ENCODE measurements at places on chromosomes 1 and 21. TPM values are rescaled to one million over a fixed set of nuclear protein-coding genes. Genes with fewer than 3 reads are reported as not detected.

GRCh38 chr1:37108596-37109188 is 74.4 kb upstream of the GRIK3 start:
- DNase-seq = no peak

- no peak for DNase-seq
These were observed 183.7 kb upstream of the CAMK1G start for GRCh38 chr1:209399800-209400199.

GRCh38 chr1:18111605-18112297 is 4.2 kb downstream of the IGSF21 start:
- no peak for DNase-seq

DNA sequence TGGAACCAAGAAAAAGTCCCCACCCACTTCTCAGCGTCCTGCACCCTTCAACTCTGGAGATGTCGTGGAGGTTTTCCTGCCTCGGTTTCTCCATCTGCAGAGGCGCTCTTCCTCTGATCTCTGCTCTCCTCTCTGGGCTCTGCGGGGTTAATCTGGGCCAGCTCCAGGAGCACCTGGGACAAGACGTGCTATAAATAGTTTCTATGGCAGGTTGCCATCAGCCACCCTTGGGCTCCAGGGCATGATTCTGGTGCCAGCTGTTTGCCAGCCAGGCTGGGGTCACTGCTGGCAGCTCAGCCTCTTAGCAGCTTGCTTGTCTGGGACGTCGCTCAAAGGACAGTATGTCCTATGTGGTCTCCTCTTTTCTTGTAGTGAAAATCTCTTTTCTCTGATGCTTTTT is 137.1 kb downstream of the ACTL8 start:
- no peak for DNase-seq

- no peak for DNase-seq
These were observed 925 bp upstream of the ARHGEF10L start for GRCh38 chr1:17538428-17539117.

Gene PLA2G2F
- not detected for total RNA-seq

Gene A3GALT2
- total RNA-seq = not detected
